ENCODE measurements at places on chromosomes 16 and 17.

GRCh38 chr17:20114466-20114865 lies 105.3 kb downstream of the SPECC1 start:
- DNase-seq, result no peak

DNA sequence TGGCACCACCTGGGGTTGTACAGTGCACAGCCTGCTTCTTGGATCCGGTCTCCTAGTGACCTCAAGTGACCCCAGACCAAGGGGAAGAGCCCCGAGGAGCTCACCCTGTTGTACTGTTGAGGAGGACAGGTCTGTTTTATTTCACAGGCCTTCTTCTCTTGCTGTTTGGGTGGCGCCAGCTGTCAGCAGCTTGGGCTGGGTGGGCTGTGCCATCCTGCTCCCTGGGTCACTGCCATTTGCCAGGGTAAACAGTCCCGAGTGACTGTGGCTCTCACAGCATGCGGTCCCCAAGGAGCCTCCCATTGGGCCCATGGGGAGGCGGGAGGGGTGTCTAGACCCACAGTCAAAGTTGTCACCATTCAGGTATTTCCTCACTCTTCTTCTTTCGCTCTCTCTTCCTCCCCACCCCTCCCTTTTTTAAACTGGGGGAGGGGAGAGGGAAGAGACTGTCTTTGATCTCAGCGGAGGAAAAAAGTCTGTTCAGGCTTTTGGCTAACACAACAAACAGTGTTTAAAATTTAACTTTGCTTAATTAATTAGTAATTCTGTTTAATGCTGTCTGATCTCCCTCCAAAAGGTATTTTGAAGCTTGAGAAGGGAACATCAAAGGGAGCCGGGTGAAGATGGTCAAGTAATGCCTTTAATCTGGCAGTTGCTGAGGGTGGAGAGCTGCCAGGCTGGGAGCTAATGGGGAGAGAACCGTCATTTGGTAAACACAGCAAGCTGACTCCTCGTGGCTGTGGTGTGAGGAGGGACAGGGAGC lies 64.0 kb downstream of the SNX20 start:
- no peak for DNase-seq

- no peak for DNase-seq
These were observed 90.0 kb downstream of the TMEM114 start for GRCh38 chr16:8500351-8500750.

DNA sequence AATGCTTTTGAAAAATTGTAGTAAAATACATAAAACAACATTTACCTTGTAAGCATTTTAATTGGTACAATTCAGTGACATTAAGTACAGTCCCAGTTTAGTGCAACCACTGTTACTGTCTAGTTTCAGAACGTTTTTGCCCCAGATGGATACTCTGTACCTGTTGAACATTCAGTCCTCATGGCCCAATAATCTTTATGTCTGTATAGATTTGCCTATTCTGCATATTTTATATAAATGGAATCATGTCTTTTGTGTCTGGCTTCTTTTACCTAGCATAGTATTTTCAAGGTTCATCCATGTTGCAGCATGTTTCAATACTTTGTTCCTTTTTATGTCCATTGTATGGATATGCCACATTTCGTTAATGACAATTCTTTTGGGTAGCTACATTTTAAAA lies 37.2 kb downstream of the TENT4B start:
- DNase-seq, result no peak

DNA sequence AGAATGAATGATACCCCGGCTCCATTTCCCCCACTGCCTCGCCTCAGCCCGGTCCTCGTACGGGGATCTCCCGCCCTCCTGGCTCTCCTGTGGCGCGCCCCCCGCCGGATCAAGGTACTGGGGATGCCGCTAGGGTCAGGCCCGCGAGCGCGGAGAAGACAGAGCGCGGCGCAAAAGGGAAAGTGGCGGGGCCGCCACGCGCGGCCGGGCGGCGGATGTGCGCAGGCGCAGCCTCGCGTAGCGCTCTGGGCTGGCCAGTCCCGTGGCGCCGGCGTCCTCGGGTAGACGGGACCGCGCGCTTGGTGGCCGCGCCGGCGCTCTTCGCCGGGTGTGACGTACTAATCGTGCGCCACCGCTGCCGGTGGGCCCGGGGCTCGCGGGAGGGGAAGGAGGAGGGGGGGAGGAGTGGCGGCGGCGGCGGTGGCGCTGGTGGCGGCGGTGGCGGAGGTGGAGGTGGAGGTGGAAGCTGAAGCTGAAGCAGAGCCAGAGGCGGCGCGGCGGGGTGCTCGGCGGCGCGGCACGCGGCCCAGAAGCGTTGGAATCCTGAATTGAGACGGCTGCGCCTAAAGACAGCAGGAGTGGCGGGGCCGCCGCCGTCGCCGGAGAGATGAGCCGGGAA lies at the start of gene SENP3:
SENP3 (plus strand) TSS at position 331 of the 619 bp plus-strand sequence. CDS start 1,158 bp downstream, outside the sequence.
- peak; percentile 75 for DNase-seq

- DNase-seq, result no peak
These were observed 130.6 kb upstream of the DNAH9 start for GRCh38 chr17:11467639-11468038.

DNA sequence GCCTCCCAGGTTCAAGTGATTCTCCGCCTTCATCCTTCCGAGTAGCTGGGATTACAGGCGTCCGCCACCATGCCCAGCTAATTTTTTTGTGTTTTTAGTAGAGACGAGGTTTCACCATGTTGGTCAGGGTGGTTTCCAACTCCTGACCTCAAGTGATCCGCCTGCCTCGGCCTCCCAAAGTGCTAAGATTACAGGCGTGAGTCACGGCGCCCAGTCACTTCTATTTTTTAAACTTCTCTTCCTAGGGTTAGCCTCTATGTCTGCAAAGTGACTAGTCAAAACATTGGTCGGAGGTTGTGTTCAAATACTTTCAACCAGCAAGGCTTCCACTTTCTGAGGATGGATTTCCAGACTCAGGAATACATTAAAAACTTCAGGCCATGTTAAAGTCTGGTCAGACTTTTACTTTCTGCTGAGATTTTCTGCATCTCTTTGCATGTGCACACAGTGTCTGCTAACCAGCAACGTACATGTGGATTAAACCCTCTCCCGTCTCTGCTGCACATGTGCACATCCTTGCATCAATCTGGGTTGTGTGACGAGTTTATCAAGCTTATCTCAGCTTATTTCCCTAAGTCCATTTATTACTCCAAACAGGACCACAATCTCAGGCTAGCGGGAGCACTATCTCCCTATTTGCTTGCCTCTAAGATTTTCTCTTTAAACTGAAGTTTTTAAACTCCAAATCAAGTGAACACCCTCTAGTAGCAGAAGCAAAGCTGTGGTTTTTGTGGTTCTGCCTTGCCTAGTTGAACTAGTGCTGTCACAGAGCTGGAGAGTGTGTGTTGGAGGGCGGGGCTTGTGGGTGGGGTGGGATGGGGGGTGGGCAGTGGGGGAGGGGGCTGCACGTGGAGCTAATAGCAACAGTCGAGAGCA lies 525.2 kb upstream of the GOT2 start:
- no peak for DNase-seq

DNA sequence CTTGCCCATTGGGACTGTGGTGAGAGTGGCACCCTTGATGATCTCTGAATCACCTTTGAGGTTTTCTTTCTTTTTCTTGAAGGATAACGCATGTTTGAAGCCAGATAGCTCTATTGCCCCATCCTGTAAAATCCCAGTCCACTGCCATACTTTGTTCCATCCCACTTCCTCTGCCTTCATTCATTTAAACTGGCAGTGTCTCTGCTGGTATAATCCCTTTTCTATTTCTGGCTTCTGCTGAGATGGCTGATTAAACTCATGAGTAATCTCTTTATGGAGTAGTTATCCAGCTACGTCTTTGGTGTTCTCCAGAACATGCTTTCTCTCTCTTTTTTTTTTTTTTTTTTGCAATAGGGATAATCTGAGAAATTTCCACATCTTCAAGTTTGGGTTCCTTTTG lies 656.5 kb upstream of the SALL1 start:
- DNase-seq, result no peak

- no peak for DNase-seq
These were observed 1.5 kb downstream of the MINK1 start for GRCh38 chr17:4834681-4835020.

GRCh38 chr17:64615028-64615677 lies 47.0 kb downstream of the SMURF2 start:
- DNase-seq, result no peak

DNA sequence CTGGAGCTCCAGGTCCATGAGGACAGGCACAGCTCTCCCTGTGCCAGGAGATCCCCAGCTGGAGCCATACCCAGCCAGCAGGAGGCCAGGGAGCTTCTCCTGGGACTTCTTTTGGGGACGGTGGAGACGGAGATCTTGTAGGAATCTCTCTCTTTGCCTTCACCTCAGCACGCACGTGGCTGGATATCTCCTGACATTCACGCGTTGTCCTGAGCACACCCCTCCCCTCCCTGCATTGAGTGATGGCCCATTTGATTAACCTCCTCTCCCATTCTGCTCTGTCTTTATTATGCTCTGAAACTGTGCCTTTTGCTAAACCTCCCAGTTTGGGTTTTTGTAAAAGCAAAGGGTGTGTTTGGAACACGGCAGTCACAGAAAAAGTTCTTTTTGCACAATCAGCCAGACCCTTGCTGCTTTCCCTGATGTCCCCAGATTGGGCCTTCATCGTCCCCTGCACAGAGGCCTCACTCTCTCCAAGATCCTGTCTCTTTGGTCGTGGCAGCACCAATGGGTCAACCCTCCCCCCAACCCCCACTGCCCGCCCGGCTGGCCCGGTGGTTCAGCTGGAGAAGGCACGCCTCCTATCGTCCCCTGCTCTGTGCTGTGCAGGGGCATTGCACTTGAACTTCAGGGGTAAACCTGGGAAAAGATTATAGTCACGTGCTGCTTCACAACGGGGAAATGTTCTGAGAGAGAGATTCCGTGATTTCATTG lies 32.5 kb upstream of the LGALS9 start:
- no peak for DNase-seq

- no peak for DNase-seq
These were observed 15.2 kb downstream of the PRKCA start for GRCh38 chr17:66317629-66318028.

DNA sequence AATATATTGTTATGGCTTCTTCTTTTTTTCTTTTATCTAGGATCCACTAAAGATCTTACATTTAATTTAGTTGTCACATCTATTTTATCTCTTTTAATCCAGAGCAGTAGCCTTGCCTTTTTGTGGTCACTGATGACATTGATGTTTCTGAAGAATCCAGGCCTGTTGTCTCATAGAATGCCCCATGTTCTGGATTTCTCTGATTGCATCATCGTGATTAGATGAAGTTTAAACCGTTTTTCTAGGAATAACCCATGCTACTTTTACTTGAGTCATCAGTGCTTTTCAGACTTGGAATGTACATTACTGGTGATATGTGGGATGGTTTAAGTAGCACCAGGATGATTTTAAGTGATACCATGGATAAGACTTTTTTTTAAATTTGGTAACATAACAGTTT lies 106.4 kb upstream of the CES5A start:
- no peak for DNase-seq

DNA sequence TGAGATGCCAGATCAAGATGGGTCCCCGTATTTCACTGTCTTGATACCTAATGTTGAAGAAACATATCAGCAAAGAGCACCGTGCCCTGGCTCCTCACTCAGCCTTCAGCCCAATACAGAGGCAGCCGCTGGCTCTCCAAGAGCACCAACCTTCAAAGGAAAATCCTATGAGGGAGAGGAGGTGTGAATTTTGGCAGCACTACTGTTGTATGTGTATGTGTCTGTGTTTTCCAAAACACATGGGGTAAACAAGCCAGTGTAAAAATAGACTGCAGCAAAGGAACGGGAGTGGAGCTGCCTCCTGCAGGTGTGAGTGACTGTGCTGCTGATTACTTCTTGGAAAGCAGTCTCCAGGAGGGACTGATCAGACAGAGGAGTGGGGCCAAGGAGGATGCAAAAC lies 194.0 kb upstream of the CDH5 start:
- no peak for DNase-seq

- DNase-seq, result no peak
These were observed 6.4 kb downstream of the CYB561 start for GRCh38 chr17:63439687-63440086.

GRCh38 chr16:89287777-89288576 lies 70.5 kb downstream of the ZNF778 start:
- no peak for DNase-seq

- no peak for DNase-seq
These were observed 132.8 kb downstream of the SEC14L1 start for GRCh38 chr17:77273397-77274085.

- DNase-seq, result no peak
These were observed 22.8 kb upstream of the RASD1 start for GRCh38 chr17:17518951-17519350.

DNA sequence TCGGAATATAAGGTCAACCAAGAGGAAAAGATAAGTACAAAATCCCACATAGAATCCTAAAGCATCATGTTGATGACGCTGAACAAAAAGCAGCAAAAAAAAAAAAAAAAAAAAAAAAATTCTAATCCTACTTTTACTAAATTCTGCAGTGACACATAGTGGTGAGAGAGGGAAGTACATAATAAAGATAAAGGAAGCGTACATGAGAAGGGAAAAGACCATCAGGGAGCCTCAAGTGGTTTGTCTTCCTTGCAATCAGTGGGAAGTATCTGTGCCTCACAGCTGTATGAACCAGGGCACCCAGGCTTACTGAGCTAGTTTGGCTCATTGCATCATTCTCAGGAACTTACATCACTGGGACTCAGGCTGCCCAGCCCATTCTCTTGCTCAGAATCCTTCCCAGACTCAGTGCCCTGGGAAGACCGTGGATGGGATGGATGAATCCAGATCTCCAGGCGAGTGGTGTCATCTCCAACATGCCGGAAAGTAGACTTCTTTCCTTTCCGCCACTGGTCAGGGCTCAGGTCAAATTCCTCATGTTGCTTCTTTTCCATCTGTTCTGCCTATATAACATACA lies 21.2 kb downstream of the SMG6 start:
- DNase-seq, result no peak

GRCh38 chr17:65403626-65404025 lies 157.8 kb downstream of the AXIN2 start:
- DNase-seq, result no peak

DNA sequence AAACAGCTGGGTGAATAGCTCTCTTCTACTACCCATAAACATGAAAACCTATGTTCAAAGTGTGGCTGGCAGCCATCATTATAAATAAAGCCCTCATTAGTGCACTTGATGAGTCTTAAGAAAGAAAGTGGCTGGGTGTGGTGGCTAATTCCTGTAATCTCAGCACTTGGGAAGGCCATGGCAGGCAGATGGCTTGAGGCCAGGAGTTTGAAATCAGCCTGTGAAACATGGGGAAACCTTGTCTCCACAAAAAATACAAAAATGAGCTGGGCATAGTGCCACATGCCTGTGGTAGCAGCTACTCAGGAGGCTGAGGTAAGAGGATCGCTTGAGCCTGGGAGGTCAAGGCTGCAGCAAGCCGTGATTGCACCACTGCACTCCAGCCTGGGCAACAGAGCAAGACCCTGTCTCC lies 28.3 kb upstream of the APPBP2 start:
- DNase-seq, result no peak

- DNase-seq, result no peak
These were observed 68.7 kb downstream of the HIC1 start for GRCh38 chr17:2123375-2124251.
